Hematopoietic multipotent progenitor cell treated with erythropoietin and hydrocortisone succinate and interleukin-3 and kit ligand, for 6 days (in vitro differentiated cells): ENCODE measurements at places on chromosomes 6 and 20.

DNA sequence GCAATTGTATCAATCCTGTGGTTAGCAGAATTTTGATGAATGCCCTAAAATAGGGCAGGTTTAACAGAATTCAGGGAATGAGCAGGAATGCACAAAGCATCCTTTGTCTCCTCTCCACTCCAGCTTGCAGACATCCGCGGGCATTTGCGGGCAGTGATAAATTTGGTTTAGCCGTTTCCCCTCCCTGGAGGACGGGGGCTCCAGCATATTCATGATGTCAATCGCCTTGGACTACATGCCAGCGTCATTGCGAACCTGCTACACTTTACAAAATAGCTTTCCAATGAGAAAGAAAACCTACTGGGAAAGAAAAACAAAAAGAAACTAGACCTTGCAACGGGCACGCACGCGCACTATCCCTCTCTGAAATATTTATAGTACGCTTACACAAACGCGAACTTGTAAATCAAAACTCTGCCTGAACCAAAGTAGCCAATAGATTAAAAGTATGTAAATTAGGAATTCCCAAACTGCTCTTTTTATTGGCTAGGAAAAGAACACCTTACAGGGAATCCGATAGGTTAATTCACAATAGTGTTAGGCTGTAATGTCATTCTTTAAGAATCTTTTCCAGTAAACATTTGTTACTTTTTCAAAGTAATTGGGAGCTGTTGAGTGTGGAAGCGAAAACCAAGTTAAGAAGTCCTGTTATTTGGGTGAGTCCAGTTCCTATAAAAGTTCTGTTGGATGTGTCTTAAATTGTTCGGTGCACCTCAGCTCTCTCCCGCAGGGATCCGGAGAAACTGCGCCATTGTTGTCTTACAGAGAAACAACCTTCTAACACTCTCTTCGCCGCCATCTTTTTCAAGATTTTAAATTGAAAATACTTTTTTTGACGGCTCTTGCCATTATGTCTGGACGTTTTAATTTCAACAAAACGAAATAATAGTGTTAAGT lies 136.7 kb downstream of the HFE start:
- peak; percentile 96 for DNase-seq

DNA sequence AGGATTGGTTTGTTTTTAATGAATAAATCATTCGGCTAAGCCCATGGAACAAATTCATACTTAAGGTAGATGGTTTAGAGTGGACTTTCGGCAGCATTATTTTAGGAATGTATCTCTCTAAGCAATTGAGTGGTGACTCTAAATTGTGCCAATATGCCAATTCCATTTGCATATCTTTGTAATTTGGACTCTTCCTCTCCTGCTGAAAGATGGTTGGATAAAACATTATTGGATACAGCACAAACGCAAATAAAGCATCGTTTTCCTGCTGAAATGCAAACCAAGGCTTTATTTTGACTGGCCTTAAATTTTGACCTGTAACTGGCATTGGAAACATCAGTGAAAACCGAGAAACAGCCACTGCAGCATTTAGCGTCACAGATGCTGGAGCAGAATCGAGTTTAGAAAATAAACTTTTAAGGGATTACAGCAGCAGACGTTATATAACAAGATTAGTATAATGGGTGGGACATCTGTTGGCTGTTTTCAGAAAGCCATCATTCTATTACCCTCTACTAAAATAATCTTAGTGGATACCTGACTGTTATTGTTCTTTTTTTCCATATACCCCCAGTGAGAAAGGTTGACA lies 726.0 kb downstream of the KIF16B start:
- DNase-seq = no peak

- no peak for DNase-seq
Observed at GRCh38 chr6:131877999-131878789, 70.4 kb downstream of the ENPP1 start.

DNA sequence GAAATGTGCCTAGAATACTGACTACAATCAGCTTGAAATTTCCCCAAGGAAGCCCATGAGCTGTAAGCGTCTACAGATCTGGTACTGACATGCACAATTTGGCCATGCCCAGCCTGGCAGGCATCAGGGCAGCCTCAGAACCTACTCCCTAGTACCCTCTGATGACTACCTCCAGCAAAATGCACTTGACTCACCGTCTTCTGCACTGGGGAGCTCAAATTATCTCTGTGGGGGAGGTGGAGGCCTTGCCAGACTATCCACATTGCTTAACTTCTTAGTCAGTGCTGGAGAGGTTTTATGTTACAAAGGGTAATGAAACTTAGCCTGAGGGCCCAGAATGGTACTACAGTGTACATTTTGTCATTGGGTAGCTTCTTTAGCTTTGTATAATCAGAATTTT lies 126.0 kb upstream of the ADGRF1 start:
- no peak for DNase-seq

DNA sequence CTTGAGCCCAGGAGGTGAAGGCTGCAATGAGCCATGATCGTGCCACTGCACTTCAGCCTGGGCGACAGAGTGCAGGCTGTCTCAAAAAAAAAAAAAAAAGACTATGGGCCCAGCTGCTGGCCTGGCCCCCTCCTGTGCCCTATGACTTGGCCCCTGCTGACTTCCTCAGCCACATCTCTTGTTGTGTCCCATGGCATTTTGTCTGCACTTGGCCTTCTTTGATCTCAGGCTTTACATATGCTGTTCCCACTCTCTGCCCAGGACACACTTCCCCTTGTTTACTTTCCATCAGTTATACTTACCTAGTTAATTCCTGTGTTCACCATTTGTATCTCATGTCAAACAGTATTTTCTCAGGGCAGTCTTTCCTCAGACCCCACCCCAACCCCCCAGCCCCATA lies 44.5 kb downstream of the RPRD1B start:
- DNase-seq = no peak

DNA sequence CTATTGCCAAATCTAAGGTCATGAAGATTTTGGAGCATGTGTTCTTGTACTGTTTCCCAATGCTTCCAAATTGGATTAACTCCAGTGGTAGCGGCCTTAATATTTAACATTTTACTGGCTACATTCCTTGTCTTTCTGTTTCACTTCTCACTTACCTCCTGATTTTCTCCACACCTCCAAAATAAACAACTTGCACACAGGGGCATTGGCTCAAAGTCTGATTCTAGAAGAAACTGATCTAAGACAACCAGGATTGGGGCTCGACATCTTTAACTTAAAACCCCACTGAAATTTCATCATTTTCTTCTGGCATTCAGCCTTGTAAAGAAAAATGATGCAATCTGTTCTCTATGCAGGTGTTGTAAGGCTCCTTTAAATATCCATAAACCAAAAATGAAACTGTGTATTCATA lies 557.9 kb upstream of the ID4 start:
- no peak for DNase-seq

DNA sequence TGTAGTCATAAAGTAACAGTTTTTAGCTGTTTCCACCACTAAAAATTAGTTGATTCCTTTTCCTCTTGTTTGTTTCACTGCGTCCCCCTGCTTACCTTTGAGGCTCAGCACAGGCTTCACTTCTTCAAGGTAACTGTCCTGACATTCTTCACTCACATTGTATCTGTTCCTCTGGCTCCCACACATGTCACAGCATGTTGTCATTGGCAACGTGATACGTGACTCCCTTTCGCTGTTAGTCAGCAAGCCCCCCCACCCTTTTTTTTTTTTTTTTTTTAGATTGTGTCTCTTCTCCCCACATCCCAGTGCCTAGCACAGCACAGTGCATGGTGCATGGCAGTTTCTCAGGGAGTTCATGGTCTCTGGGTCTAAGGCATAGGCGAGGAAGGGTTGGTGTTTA lies 13.3 kb downstream of the VAPB start:
- DNase-seq = no peak

DNA sequence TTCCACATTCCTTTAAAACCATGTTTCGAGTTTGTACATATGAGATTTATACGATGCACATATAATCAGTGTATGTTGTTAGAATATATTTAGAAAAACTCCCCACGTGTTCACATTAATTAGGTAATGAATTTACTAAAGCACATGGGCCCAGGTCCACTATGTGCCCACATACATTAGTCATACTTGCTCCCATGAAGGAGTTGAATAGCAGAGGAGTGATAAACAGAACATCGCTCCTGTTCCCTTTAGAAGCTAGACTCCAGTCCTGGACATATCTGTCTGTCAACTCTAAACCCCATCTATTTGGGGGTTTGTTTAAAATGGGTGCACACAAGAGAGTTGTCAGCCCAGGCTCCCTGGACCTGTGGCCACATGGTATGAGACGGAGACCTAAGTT lies 108.1 kb upstream of the TIAM2 start:
- no peak for DNase-seq

GRCh38 chr6:138499303-138500018 lies at the start of gene NHSL1:
Gene NHSL1, minus strand, starts transcription at chr6:138499494. Its CDS starts 204 bp downstream, at chr6:138499290.
- DNase-seq = peak; percentile 15
